Activated T-cell treated with anti-CD3 and anti-CD28 coated beads, Interleukin-2, amount 50 U/mL, for 4 hours (primary cell): ENCODE measurements at places on chromosomes 11 and 22. TPM values are rescaled to one million over a fixed set of nuclear protein-coding genes. Genes with fewer than 3 reads are reported as not detected.

DNA sequence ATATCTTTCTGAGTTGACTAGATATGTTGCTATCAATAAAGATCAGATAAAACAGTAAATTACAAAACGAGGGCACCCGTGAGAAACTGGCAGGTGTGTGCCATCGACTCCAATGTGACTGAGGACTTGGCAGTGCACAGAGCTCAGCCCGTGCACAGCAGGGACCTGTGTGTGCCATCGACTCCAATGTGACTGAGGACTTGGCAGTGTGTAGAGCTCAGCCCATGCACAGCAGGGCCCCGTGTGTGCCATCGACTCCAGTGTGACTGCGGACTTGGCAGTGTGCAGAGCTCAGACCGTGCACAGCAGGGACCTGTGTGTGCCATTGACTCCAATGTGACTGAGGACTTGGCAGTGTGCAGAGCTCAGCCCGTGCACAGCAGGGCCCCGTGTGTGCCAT lies 347.2 kb upstream of the B3GAT1 start:
- no peak for DNase-seq

- no peak for DNase-seq
These were observed 1.4 kb upstream of the PRDM11 start for GRCh38 chr11:45145083-45145378.

The VWCE gene
- 15.5 TPM for total RNA-seq

The PATE2 gene
- not detected for total RNA-seq

DNA sequence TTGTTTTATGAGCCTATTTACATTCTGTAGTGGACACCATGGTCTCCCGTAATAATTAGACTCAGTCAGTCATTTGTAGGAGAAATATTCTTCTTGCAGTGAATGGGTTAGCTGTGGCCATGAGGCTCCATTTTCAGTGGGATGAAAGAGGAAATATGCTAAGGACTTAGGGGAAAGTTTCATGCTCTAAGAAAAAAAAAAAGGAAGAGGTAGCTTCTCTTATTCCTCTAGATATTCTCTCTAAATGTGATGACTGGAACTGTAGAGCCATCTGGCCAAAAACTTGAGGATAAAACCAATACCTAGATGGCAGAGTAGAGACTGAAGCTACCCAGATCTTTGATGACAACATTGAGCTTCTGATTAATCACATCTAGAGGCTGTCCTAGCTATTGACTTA lies 75.8 kb upstream of the SESN3 start:
- DNase-seq: no peak

GRCh38 chr11:17154409-17155159 lies 53.2 kb downstream of the PIK3C2A start:
- DNase-seq: no peak

GRCh38 chr11:119664063-119664572 lies 64.9 kb downstream of the NECTIN1 start:
- no peak for DNase-seq

DNA sequence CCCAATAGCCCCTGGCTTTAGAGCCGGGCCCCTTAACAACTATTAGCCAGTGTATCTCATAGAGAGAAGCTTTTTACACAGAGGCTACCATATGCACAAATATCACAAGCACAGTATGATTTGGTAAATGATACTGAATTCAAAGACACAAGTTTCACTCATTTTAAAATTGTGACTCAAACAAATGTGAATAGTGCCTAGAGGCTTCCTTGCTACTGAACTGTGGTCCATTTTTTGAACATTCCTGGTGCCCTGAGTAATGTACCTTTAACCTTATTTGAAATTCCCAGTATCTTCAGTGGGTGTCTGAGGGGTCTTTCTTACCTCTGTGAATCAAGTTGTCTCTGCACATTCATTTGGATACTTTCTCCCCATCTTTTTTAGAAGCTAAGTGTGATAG lies 156.2 kb downstream of the MAML2 start:
- no peak for DNase-seq

DNA sequence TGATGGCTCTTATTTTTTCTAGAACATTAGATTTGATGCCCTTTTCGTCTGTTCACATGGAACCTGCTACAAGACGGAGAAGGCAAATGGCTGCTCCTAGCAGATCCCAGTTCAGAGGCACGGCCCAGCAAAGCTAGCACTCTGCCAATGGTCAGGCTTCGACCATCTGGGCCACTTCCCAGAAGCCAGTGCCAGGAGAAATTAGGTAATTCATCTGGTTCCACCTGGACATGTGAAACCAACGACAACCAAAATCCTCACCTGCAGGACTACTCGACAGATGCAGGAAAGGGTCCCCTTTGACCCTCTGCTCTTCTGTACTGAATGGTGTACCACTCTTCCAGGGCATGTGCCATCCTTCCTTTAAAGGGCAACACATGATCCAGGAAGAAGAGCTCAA lies 25.4 kb downstream of the MICAL3 start:
- no peak for DNase-seq

The SLC6A5 gene
- not detected for total RNA-seq

GRCh38 chr11:19644316-19644715 lies 68.3 kb upstream of the NAV2 start:
- DNase-seq: no peak

The CHKB gene
- total RNA-seq: 56.1 TPM

The GGA1 gene
- total RNA-seq: 77.3 TPM

The ABCG4 gene
- total RNA-seq: 0.38 TPM

DNA sequence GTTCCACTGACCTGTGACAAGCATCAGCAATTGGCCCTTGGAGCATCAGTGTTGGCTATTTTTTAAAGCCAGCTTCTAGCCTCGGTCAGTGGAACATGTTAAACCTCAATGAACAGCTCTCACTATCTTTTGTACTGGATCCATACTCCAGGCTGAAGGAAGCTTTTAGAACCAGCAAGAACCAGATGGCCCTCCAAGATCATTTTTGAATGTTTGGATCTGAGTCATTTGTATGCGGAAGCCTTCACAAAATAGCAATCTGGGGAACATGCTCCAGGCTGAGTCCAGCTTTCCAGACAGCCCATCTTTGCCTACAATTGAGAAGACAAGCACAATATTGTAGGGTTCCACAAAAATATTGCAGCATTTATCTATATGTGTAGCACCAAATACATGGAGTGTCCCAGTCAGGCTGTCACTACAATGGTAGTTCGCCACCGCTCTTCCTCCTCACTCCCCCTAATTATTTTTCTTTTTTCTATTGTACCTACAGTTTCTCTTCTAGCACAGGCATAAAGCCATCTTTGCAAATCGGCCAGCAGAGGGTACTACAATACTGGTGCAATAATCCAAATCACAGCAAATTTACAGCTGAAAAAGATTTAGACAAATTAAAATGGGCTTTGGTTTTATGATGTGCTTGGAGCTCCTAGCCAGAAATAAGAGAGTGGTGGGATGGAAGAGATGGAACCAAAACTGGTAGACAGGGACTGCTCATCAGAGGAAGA lies 177.4 kb upstream of the BLID start:
- no peak for DNase-seq

DNA sequence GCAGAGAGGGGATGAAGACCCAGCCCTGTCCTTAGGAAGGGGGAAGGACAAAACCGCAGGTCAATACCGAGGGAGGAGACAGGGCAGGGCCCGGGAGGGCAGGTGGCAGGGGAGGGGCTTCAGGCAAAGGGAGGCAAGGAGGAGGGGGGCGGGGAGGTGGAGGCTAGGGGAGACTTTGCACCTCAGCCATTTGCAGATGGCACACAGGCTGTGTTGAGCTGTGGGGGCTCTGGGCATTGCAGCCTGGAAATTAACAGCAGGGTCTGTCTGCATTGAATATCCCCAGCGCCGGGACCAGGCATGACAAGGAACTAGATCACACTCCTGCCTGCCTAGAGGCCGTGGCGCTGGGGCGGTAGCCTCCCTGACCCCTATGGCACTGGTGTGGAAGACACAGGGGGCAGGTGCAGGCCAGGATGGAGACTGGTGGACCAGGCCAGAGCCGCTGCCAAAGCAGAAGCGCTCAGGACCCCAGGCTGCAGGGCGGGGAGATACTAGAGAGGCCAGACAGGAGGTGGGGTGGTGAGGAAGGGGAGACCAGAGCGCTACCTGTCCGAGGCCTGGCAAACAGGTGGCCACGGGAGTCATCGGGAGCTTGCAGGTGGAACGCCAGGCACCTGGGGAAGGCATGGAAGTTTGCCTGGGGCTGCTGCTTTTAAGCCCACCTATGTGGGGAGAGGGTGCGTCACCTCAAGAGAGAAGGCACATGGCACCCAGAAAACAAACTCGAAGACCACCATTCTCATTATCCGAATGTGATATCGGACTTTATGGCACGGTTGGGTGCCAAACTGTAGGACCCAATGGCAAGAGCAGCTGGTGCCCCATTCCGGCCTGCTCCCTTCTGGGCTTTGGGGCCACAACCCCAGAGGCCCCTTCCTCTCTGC lies 11.5 kb downstream of the CBX6 start:
- no peak for DNase-seq

The DNHD1 gene
- total RNA-seq: 6.7 TPM

The KLHL35 gene
- total RNA-seq: 0.98 TPM

DNA sequence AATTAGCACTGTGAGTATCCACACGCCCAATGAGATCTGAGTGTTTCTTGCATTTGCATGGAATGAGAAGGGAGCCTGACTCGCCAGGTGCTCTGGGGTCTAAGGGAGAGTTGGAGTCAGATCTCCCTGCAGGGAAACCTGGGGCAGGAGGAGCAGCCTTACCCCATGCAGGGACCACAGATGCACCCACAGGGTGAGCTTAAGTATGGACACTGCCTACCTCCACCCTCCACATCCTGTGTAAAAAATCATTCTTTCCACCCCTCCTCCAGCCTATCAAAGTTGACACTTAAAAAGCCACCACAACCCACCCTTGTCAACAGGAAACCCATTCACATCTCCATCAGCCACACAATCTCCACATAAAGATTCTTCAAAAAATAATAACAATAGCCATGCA lies 67.0 kb upstream of the IGLL5 start:
- DNase-seq: no peak

The OR52H1 gene
- total RNA-seq: not detected

- no peak for DNase-seq
These were observed 33.8 kb downstream of the MYEOV start for GRCh38 chr11:69327741-69328191.

The TRIM48 gene
- total RNA-seq: not detected

The MS4A6A gene
- not detected for total RNA-seq

The OVCH2 gene
- total RNA-seq: not detected

The NXPE4 gene
- not detected for total RNA-seq

The CRYBA4 gene
- not detected for total RNA-seq

The CST6 gene
- total RNA-seq: 0.38 TPM
